ENCODE measurements at places on chromosomes 12 and 14. TPM values are rescaled to one million over a fixed set of nuclear protein-coding genes. Genes with fewer than 3 reads are reported as not detected.

- DNase-seq: no peak
Observed at GRCh38 chr12:40015345-40015744, 90.5 kb downstream of the SLC2A13 start.

- no peak for DNase-seq
Observed at GRCh38 chr14:94888121-94888520, 118.2 kb upstream of the GSC start.

- DNase-seq: no peak
Observed at GRCh38 chr14:73289308-73289707, 52.0 kb downstream of the PAPLN start.

DNA sequence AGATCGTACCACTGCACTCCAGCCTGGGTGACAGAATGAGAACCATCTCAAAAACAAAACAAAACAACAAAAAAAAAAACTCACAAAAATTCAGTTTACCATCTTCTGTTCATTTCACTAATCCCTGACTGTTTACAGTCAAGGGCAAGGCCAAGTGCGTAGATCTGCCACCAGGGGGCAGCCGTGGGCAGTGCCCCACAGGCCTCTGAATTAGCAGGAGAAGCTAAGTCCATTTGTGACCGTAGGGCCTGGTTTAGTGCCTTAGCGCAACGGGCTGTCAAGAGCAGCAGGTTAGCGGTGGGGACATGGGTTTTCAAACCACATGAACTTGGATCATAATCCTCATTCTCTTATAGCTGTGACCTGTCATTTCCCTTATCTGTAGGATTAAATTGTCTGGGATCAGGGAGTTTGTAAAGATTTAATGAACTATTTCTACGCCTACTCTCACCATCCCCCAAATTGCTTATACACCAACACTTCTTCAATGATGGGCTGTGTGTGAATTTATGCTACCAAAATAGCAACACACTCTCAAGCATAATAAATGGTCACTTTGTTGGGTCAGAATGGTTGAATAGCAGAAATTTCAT is 49.0 kb downstream of the KCTD10 start:
- peak; percentile 91 for DNase-seq

- no peak for DNase-seq
Observed at GRCh38 chr14:44505588-44505987, 1.5 kb downstream of the FSCB start.

Gene NOVA1
- polyA plus RNA-seq: 10.2 TPM
